GM23338 (cell line): ENCODE measurements at places on chromosomes 13 and 19. TPM values are rescaled to one million over a fixed set of nuclear protein-coding genes. Genes with fewer than 3 reads are reported as not detected.

DNA sequence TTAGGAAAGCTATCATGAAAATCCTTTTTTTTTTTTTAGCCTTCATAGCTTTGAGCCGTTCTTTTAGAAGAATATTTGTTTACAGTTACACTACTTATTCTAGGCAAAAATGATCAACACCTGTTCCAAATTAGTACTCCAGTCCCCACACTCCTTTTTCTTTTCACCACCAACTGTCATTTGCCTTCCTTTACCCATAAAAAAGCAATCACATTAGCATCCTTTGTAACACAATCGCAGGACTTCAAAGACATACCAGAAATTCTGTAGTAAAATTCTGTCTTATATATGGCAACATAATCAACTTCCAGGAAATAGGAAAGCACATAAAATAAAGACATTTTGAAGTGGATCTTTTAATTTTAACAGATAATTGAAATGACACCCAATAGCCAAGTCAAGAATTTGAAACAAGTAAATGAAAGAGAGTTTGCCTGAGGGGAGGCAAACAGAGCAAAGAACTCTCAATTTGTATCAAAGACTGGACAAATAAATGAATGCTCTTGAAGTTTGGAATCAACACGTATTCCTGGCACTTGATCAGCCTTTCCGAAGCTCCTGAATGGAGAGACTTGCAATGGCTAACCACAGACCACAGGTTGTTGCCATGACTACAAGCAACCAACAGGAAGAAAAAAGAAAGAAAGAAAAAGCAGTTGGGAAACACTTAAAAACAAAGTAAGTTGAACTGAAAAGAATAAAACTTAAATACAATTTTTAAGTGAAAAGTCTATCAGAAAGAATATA lies 206.8 kb downstream of the PCDH9 start:
- no peak overlapping the region for H3K4me3 ChIP-seq
- H3K4me1 ChIP-seq: peaks cover 13% of the 10 kb centered on the region; the same call in 1 of the 2 replicates

- H3K4me1 ChIP-seq: peaks cover 5% of the 10 kb centered on the region; the same call in 1 of the 2 replicates
- no peak overlapping the region for H3K27ac ChIP-seq
- DNase-seq: peak; percentile 42
Measured at GRCh38 chr19:35059006-35059798, 17.7 kb downstream of the HPN start.

GRCh38 chr19:55087542-55087901 lies 11.9 kb downstream of the EPS8L1 start:
- peaks cover 26% of the 10 kb centered on the region for H3K4me1 ChIP-seq
- H3K27ac ChIP-seq: no peak overlapping the region
- H3K27me3 ChIP-seq: peaks cover 14% of the 10 kb centered on the region
- no peaks in the 10 kb centered on the region for H3K36me3 ChIP-seq
- H3K4me3 ChIP-seq: peak overlapping the region; percentile 79

- no peaks in the 10 kb centered on the region for H3K4me1 ChIP-seq
- H3K4me3 ChIP-seq: no peak overlapping the region
- no peak overlapping the region for H3K27ac ChIP-seq
- H3K27me3 ChIP-seq: no peaks in the 10 kb centered on the region
- H3K36me3 ChIP-seq: no peaks in the 10 kb centered on the region
- DNase-seq: no peak
Measured at GRCh38 chr13:42396501-42396900, 124.5 kb downstream of the AKAP11 start.

DNA sequence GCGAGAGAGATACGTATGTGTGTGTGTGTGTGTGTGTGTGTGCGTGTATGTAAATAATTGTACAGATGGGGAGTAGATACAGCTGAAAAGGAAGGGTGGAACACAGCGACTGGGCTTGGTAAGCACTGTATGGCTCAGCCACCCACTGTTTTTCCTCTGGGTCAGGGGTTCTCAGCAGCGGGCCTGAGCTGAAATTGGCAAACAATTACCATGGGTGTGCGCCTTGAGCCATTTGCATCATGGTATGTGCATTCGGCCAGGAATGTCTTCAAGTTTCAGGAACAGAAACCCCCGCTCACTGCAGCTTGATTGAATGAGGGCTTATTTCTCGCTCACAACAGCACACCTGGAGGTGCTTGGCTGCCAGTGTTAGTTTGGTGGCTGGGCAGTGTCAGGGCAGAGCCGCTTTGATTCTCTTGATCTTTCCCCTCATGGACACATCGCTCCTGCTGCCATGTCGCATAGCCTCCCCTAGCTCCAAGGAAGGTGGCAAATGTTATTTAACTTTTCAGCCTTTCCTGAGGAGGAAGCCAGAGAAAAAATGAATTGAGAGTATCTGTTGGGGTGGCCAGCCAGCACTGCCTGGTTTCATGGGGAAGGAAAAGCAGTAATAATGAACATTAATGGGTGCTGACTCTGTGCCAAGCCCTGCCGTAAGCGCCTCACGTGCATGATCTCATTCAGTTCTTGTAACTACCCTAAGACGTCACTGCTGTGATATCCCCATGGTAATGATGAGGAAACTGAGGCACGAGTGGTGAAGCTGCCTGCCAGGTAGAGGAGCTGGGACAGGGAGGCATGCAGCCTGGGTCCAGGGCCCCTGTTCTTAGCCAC lies 126.9 kb downstream of the SIPA1L3 start:
- DNase-seq: peak; percentile 89
- H3K27me3 ChIP-seq: no peaks in the 10 kb centered on the region
- no peaks in the 10 kb centered on the region; the same call in 1 of the 2 replicates for H3K36me3 ChIP-seq
- peaks cover 18% of the 10 kb centered on the region for H3K4me1 ChIP-seq
- H3K4me3 ChIP-seq: no peak overlapping the region

The TEX26 gene
- not detected in 2 replicates for total RNA-seq

The FSD1 gene
- total RNA-seq: 54.0 and 82.9 TPM in 2 replicates

The GPR183 gene
- total RNA-seq: not detected in 2 replicates
